ENCODE measurements at places on chromosomes 1 and 21.

DNA sequence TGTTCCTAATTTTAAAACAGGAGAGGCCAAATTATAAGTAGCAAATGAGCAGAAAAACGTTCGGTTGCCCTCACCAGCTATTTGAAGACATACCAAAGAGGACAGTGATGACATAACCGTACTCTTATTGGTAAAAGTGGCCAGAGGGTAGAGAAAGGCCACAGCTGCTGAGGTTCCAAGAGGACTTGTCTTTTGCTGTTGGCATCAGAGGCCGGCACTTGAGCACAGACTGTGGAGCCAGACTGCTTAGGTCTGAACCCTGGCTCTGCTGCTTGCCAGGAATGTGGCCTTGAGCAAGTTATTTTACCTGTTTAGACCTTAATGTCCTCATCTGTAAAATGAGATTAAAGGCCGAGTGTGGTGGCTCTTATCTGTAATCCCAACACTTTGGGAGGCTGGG is 14.9 kb downstream of the ETV3L start:
- no peak for DNase-seq

DNA sequence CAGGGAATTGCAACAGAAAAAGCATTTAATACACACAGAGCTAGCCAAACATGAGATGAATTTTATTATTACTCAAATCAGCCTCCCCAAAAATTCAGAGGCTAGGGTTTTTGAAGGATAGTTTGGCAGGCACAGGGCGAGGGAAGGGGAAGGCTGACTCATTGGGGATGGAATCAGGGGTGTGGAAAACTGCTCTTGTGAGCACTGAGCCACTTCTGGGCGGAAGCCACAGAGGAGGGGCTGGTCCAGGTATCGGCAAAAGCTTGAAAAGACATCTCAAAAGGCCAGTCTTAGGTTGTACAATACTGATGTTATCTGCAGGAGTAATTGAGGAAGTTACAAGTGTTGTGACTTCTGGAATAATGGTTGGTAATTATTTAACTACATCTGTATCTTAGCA is 109.4 kb downstream of the TLR5 start:
- DNase-seq: no peak

DNA sequence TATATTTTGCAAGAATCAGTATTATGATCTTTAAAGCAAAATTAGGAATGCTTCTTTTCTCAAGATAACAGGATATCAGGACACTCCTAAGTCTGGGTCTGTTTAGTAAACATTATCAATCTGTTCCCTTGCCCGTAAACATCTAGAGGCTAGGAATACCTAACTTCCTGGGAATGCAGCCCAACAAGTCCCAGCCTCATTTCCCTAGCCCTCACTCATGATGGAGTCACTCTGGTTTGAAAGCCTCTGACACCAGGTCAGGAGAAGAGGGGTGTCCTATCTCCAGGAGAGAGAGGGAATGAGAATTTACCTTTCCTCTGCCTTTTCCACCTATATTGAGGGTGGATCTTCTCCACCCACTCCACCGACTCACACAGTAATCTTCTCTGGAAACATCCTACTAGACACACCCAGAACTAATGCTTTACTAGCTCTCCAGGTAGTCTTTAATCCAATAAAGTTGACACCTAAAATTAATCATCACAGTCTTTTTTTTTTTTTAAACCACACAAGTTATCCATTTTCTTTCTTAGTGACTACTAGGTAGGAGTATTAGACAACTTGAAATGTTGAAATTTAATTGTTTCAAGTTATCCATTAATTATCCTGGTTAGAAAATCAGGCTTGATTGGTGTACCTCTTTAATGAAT is 659.3 kb downstream of the USP25 start:
- no peak for DNase-seq

- DNase-seq: no peak
These were observed 150.9 kb upstream of the ZRANB2 start for GRCh38 chr1:71231751-71232150.

DNA sequence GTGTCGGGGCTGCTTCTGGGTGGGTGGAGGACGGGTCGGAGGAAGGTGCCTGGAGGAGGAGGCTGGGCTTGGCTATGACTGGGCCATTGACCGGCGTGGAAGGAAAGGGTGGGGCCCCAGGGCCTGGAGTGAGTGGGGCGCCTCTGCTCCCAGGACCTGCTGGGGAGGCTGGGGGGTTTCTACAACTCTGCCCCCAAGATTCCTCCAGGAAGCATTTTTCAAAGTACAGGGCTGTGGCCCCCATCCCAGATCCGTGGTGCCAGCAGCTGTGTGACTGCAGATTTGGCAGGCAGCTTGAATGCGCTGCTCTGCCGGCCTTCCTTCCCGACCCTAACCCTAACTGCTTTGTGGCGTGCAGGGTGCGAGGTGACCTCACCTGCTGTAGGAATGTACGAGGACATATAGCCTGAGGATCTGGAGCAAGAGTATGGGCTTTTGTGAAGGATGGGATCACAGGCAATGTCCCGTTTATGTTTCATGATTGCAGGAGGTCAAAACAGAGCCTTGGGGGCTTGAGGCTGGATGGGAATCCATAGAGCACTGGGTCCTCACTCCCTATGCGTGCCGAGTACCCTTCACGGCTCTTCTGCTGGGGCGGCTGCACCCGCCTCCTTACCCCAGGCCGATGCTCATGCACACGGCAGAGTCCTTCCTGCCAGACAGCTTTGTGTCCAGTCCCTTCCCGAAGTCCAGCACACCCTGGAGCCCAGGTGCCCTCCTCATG is 24.7 kb downstream of the TRPM2 start:
- DNase-seq: no peak

GRCh38 chr1:28494737-28495136 is 11.1 kb upstream of the RCC1 start:
- no peak for DNase-seq

GRCh38 chr1:32179193-32179442 is 357 bp upstream of the TXLNA start:
- DNase-seq: no peak

DNA sequence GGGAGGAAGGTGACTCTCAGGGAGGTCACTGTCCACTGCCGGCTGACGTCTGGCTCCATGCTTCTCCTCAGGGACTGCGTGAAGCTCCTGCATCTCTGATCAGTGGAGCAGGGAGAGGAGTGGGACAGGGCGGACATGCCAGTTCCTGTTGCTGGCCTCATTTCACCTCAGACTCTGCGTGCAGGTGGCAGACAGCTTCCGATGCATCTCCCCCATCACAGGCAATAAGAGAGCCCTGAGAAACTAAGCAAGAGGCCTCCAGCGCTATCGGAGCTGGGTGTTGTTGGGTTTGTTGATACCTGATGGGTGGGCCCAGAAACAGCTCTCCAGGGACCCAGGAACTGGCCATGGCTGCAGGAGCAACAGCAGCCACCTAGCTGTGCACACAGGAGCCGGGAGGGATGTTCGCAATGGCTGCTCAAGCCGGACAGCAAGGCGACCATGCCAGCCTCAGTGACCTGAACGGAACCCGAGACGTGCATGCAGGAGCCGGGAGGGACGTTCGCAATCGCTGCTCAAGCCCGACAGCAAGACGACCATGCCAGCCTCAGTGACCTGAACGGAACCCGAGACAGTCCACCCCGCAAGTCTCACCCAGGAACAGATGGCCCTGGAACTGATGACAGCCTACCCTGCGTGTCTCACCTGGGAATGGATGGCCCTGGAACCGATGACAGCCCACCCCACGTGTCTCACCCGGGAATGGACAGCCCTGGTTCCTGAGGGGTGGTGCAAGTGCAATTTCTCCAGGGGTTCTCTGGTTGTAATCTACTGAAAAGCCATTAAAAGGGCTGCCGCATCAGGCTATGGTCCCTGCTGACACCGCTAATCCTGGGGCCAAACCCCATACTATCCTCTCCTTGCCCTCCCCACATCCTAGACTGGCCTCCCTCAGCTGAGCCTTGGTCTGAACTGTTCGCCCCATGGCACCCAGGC is 14.2 kb upstream of the PCBP3 start:
- DNase-seq: no peak

GRCh38 chr1:183467687-183468086 is 4.6 kb upstream of the SMG7 start:
- no peak for DNase-seq

- no peak for DNase-seq
These were observed 760 bp upstream of the SF3B4 start for GRCh38 chr1:149928401-149928724.

DNA sequence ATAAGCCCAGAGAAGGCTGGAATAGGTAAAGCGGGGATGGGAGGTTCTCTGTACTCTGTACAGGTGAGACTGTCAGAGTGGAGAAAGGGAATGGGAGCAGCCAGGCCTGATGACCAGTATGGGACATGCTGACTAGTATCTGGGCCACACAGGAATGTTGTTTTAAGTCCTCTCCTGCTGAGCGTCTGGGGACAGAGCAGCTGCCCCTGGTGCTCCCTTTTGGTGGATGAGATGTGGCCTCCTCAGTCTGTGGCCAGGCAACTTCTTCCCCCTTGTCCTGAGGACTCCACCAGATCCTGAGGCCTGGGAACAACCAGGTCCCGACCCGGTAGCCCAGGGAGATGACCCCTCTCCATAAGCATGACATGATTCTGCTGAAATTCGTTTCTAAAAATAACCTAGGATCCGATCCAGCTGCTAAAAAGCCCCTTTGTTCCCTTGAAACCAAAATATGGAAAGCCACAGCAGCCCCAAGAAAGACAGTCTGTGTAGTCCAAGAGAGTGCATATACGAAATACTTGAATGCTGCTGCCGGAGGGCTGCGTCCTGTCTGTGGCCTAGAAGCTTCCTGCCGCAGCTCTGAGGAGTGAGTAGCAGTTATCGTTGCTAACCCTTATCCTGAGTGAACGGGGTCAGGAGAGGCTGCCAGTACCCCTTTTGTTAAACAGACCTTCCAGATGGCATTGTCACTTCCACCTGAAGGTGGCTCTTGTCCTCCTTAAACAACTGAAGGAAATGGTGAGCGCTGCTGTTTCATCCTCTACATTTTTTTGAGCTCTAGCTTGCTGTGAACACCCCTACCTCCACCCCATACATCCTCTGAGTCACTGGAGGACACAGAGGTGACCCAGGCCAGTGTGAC is 47.1 kb downstream of the ATP2B4 start:
- DNase-seq: peak; percentile 49

GRCh38 chr1:236535662-236536161 is 11.9 kb downstream of the LGALS8 start:
- no peak for DNase-seq

DNA sequence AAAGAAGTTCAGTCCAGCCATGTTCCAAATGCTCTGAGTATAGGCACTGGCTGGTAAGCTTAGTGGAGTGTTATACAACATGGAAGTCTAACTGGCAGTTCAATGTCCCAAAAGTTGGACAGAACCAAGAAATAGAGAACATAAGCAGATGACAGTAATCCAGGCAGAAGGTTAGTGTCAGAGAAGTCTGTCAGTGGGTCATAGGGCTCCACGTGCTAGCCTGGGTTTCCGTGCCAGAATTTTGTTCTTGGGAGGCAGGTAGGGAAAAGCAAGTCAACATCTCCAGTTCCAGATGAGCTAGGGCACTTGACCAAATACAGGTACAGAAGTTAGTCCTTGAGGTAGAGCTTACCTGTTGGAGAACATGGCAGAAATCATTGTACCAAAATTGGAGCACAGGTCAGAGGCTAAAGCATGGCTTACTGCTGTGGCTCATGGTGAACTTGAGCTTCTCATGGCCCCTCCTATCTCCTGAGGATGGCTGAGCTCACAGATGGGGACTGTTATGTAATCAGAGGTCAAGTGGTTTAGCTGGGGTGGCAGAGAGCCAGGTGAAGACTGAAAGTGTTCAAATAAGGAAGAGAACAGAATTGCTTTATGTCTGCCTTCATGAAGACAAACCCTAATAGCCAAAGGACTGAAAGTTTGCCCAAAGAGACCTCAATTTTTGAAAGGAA is 170.8 kb downstream of the NFIA start:
- DNase-seq: no peak

DNA sequence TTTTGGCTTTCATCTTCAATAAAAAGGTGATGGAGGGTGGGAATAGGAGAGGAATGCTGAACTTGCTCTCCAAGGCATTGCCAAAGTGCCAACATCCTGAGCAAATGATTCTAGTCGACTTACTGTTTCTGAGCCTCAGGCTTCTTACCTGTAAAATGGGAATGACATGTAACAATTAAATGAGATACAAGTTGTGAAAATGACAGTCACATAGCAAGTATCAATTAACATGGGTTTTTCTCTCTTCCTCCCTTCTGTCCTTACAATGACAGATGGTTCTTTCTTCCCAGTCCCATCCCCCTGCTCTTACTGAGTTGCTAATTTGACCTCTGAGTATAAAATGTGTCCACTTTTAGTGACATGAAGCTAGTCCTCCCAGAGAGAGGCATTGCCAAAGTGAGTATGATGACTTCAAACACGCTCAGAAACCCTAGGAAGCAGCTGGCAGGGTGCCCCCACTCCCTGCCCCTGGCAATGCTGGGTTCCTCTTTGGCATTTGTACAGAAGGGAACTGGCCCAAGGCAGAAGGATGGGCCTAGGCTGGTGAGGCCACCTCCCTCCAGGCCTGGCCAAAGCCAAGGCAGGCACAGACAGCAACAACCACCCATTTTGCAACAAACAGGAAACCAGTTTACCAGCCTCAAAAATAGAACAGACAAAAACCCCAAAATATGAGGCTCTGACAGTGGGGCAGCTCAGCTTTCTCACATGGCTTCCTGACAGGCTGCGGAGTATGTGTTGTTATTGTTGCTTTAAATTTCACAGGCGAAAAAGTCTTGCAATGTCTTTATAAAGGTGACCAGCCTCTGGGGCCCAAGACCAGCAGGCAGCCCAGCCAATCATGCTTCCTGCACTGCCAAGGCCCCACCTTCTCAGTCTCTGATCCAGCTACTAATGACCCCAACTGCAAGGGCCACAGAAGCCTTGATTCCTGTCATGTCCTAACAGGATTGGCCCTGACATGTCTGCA is 115.9 kb downstream of the HIVEP3 start:
- DNase-seq: no peak

GRCh38 chr1:171948511-171948910 is 107.2 kb downstream of the DNM3 start:
- DNase-seq: no peak

GRCh38 chr1:19405195-19405760 is 80.1 kb downstream of the CAPZB start:
- DNase-seq: no peak

DNA sequence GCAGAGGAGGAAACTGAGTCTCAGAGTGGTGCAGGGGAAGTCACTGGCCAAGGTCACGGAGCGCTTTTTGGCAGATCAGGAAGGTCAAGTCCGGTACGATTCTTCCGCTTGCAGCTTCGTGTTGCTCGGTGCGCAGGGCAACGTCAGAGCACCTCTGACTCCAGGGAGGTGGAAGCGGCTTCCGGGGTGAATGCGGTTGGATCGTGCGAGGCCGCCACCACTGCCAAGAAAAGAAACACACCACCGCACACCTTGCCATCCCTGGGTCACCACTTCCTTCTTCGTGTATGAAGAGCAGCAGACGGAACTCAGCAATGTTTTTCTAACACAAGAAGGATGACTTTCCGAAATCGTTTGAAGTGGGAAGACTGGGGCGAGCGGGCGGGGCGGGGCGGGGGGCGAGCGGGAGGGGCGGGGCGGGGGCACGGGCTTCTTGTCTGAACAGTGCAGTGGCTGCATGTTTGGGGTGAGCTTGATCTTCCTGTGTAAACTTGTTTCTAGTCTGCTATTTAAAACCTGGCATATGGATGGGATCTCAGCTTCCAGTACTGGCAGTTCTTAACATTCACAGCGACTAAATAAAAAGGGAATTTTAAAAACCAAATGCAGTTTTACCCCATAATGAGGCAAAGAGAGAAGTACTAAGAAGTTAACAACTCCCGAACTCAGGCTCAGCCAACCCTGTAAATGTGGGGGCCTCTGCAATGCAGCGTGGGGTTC is 300.0 kb downstream of the RRAGC start:
- DNase-seq: peak; percentile 62

GRCh38 chr1:44275991-44276405 is 62.7 kb downstream of the DMAP1 start:
- no peak for DNase-seq

- no peak for DNase-seq
These were observed 9.8 kb downstream of the SH3GLB1 start for GRCh38 chr1:86714159-86714558.

All from stimulated activated CD8-positive, alpha-beta memory T cell treated with anti-CD3 and anti-CD28 coated beads, Interleukin-12 subunit alpha, Interleukin-12 subunit beta, amount 100 ng/mL, for 1 hour (primary cell).